Hepatic stellate cell (primary cell): ENCODE measurements at places on chromosomes 1 and 21.

- peak; percentile 39 for DNase-seq
Measured at GRCh38 chr1:162319493-162320175, 57.0 kb downstream of the SPATA46 start.

DNA sequence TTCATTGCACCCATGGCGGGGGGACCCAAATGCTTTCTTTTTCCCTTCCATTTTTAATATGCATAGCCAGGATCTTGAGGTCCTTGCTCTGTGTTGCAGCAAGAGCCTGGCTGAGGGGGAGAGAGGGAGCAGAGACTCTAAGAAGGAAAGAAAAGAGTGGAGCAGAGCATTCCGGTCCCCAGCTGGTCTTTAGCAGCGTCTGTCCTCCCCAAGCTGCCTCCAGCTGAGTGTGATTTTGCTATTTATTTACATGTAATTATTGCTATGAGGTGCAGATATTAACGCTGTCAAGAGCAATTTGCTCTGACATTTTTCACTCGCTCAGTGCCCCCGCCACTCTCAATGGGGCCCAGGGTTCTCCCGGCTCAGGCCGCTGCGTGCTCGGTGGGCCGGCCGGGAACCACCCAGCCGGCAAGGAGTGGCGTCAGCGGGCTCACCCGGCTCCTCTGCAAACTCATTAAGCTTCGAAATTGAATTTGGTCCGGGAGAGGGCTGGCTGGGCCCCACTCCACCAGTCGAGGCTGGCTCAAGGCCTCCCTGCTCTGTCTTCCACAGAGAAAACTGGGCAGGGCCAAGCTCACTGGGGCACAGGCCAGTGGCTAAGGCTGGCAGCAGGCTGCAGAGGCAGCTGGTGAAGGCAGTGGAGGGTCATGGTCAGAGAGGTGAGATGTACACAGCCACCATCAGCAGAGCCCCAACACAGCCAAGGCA lies 93.2 kb downstream of the PAX7 start:
- no peak for DNase-seq

DNA sequence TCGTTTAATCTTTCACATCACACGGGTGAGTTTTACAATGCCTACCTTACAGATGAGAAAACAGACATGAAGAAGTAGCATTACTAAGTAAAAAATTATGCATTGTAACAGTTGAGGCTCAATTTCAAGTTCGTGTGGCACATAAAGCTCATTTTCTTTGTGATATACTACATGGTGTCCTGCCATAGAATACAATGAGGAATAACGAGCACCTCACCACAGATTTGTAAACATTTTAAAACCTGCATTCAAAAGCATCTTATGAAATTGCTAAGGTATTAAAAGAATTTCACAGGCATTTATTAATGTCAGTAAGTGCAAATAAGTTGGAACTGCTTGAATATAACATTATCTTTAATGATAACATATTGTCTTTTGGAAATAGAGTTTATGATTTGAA lies 47.8 kb upstream of the DEPDC1 start:
- no peak for DNase-seq

DNA sequence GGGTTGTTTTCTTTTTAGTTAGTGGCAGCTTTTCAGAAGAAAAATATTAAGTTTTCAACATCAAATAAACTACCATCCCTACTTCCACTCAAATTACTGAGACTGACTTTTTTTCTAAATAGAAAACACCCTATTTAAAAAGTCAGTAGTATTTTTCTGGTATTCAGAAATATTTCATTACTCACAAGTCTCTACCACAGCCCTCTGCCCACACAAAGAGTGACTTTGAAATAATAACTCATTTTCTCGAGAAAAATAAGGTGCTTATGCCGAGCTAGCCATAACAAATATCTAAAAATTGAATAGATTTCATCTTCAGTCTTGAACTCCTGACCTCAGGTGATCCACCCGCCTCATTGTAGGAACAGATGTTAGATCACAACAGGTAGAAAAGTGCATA lies 41.8 kb upstream of the USP25 start:
- DNase-seq, result no peak

- DNase-seq, result peak; percentile 55
Measured at GRCh38 chr1:186974774-186975181, 146.0 kb downstream of the PLA2G4A start.

DNA sequence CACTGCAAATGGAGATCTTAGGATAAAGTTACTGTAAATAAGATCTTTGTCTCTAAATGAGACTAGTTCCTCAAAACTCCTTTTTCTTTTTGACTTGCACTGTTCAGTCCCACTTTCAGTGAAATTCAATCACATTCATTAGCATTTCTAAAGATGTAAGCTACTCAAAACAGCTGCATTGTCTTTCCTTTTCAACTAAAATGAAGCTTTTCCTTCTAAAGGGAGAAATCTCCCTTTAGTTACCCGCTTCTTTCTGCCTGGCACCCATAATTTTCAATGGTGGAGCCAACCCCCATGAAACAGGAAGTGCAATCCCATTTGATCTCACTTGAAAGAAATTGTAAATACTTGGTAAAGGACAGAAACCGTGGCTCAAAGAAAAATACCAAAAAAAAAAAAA lies 387.4 kb upstream of the PKN2 start:
- DNase-seq, result no peak

GRCh38 chr1:206496131-206496793 lies 11.1 kb upstream of the RASSF5 start:
- DNase-seq, result no peak

DNA sequence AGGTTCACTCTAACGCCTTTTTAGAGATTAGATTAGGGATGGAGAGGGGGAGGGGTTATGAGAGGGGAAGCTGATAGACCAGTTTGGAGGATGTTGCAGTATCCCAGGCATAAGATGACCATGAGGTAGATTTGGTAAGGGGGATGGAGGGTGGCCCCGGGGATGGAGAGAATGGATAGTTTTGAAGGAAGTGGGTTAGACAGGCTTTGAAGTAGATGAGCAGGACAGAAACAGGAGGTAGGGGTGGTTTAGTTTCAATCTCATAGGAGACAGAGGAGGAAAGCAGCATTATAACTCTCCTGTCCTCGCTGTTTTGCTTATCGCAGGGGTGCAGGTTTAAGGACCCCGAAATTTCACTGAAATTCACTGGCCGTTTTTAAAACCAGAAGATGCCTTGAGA lies 11.8 kb downstream of the UBIAD1 start:
- DNase-seq, result no peak

- no peak for DNase-seq
Measured at GRCh38 chr1:245575710-245576109, 420.9 kb downstream of the KIF26B start.

- no peak for DNase-seq
Measured at GRCh38 chr1:143665606-143666005, 306.2 kb downstream of the FAM72C start.

DNA sequence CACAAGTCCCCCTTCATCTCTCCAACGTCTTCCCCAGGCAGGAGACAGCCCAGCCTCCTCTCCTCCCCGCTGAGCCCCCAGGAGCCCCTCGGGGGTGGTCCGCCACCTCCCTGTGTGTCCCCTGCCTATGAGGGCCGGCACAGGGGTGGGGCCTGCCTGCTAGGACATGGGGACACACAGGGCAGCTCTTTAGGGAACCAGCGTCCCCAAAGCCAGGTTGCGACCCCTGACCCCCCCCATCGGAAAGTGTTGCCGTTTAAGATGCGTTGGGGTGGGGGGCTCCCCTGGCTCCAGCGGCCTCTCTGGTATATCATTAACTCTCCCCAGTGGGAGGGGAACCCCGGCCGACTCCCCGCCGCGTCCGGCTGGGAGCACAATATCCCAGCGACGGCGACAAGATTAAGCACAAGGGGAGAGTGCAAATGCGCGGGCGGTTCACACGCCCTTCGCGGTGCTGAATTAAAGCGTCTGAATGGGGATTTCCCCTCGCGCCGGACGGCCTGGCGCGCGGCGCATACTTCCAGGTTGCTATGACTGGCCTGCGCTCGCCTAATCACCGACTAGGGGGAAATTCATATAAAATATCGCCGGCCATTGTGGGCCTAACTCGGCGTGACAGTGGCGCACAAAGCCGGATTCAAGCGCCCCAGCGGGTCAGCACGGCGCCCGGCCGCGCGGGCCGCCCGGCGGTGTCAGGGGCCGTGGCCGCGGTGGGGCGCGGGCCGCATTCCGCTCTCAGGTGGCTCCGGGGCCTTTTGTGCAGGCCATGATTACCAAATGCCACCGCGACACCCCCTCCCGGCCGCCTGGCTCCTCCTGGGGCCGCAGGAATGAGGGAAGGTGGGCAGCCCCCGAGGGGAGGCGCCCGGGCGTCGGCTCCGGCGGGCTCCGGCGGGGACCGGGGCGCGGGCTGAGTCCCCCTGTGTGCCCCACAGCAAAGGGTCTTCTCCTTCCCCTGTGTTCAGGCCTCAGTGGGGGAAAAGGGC lies 30.9 kb downstream of the WNT3A start:
- DNase-seq, result no peak

- no peak for DNase-seq
Measured at GRCh38 chr1:82179131-82179530, 378.4 kb downstream of the ADGRL2 start.

GRCh38 chr1:22969304-22969709 lies 3.4 kb downstream of the LACTBL1 start:
- DNase-seq, result no peak
